Activated naive CD4-positive, alpha-beta T cell treated with Interleukin-2 at 50 U/mL for 16 hours (primary cell): ENCODE measurements at places on chromosomes 2 and 18.

GRCh38 chr2:215104226-215104625 lies 34.2 kb downstream of the ABCA12 start:
- DNase-seq: no peak

DNA sequence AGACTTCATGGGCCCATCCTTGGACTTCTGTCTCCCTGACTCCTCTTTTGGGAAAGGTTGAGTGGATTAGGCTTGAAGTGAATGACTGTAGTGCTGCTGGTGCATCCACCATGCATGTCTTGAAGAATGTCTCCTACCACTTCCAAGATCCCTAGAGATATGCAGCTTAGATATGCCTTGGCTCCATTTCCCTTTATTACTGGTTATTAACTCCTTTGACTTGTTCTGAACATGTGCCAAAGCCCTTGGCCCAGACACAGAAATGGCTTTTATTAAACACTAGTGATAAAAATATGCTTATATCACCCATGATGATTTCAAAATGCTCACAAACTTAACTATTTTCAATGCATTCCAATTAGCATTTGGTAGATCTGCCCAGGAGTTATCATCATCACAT lies 90.0 kb upstream of the SLC14A2 start:
- DNase-seq: no peak

- DNase-seq: no peak
Measured at GRCh38 chr2:86512034-86512433, 51.2 kb downstream of the CHMP3 start.

GRCh38 chr18:51668607-51669006 lies 471.1 kb upstream of the MEX3C start:
- DNase-seq: no peak

- no peak for DNase-seq
Measured at GRCh38 chr2:129754421-129754820, 225.0 kb upstream of the RAB6C start.

- DNase-seq: no peak
Measured at GRCh38 chr2:241088791-241089732, 13.0 kb downstream of the MTERF4 start.

- DNase-seq: no peak
Measured at GRCh38 chr18:39872651-39873050, 2082.4 kb upstream of the PIK3C3 start.

GRCh38 chr2:23092831-23093230 lies 292.1 kb upstream of the KLHL29 start:
- no peak for DNase-seq

- DNase-seq: no peak
Measured at GRCh38 chr2:239895116-239895515, 130.0 kb downstream of the NDUFA10 start.

DNA sequence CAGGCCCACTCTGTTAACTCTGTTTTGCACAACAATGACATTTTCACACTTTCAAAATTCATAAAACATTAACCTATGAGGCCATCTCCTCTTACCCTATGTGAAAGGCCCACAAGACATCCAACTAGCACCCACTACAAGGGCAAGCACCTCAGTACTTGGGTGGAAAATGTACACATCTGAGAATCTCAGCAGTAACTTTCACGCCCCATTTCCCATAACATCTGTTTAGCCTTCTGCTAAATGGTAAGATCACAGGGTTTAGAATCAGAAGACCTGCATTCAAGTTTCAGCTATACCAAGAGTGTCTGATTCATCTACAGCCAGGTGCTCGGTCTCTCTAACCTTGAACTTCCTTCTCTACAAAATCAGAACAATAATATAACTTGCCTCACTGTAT lies 89.2 kb downstream of the SP100 start:
- DNase-seq: no peak
